NCI-H1694 (cell line): ENCODE measurements at places on chromosomes 7 and 10.

GRCh38 chr7:98664882-98665281 is 47.8 kb downstream of the NPTX2 start:
- DNase-seq, result no peak

DNA sequence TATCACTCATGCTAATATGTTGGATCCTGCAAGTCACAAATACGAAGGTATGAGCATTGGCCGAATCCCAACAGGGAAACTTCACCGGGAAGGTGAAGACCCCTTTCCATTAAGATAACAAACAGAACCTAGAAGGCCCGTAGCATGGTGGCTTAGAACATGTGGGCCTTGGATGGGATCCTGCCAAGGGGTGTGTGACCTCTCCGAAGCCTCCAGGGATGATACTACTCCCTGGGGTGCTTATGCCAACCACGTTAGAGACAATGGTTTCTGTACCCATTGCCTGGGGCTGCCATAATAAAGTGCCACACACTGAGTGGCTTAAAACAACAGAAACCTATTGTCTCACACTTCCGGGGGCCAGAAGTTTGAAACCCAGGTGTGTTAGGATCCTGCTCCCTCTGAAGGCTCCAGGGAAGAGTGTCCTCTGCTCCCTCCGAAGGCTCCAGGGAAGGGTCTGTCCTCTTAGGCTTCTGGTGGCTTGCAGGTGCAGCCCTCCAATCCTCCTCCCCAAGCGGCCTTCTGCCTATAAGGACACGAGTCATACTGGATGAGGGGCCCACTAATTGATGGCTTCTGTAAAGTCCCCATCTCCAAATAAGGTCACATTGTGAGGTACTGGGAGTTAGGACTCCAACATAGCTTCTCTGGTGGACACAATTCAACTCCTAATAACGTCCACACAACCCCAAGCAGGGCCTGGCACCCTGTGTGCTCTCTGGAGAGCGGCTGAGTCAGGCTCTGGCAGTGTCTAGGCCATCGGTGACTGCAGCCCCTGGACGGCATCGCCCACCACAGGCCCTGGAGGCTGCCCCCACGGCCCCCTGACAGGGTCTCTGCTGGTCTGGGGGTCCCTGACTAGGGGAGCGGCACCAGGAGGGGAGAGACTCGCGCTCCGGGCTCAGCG is 992 bp upstream of the MGMT start:
- no peak for DNase-seq

- no peak for DNase-seq
Measured at GRCh38 chr10:128499956-128500355, 373.7 kb upstream of the MKI67 start.

- peak; percentile 78 for DNase-seq
Measured at GRCh38 chr7:127943541-127944521, 87.4 kb downstream of the LRRC4 start.

DNA sequence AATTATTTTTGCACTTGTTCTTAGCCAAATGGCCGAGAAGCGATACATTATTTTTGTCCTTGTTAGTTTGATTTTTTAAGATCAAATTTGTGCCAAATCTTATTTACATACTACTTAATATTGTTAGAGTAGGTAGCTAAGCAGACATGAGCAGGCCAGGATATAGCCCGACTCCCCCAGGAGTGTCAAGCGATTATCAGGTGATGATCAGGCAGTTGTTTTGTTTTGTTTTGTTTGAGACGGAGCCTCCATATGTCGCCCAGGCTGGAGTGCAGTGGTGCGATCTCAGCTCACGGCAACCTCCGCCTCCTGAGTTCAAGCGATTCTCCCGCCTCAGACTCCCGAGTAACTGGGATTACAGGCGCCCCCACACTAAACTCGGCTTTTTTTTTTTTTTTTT is 71.1 kb downstream of the LYZL2 start:
- no peak for DNase-seq

DNA sequence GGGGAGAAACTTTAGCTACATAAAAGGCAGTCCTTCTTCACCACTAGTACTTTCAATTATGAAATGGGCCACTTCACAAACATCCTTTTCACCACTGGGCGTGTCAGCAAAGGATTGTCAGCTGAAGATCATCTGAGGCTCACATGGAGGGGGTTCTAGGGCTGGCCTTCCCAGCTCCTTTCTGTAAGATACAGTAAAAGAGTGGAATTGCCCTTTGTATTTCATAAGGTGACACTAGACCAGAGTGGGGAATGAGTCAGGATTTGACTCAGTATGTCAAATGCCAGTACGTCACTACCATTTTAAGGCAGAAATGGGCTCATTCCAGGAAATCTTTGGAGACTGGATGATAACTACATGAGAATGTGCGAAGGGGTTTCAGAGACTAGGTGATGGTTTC is 21.2 kb upstream of the BLOC1S2 start:
- no peak for DNase-seq
